ENCODE measurements at places on chromosomes 12 and 14. TPM values are rescaled to one million over a fixed set of nuclear protein-coding genes. Genes with fewer than 3 reads are reported as not detected.

DNA sequence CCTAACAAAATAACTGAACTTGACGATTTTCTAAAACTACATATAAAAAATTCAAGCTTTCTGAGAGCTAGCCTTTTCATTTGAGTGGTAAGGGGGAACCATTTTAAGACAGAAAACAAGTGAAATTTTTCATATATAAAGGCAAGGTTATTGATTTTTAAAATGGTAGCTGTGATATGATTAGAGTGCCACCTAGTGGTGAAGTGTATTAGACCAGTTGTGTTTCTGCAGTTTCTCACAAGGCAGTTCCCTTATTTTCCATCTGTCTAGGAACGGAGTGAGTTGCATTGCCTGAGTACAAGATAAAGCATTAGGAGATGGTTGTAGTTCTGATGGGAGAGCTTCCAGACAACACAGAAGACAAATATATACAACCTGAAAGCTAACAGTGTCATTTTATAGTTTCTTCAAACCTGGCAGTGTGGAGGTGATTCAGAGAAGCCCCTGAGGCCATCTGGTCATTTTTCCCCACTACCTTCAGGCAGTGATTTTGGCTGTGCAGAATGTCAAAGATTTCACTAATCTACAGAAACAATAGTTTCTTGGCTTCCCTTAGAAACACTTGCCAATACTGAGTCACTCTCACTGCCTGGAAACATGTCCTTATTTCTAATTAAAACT is 180.8 kb downstream of the C12orf50 start:
- H3K4me1 ChIP-seq: no peaks in the 10 kb centered on the region
- H3K27ac ChIP-seq: no peak overlapping the region
- no peaks in the 10 kb centered on the region for H3K36me3 ChIP-seq
- DNase-seq: peak; percentile 18

GRCh38 chr12:53862831-53863230 is 75.8 kb upstream of the HOXC13 start:
- DNase-seq: no peak
- no peaks in the 10 kb centered on the region for H3K36me3 ChIP-seq
- H3K4me1 ChIP-seq: no peaks in the 10 kb centered on the region
- H3K4me3 ChIP-seq: no peak overlapping the region
- H3K27ac ChIP-seq: no peak overlapping the region
- H3K27me3 ChIP-seq: no peaks in the 10 kb centered on the region

- H3K36me3 ChIP-seq: no peaks in the 10 kb centered on the region
- no peaks in the 10 kb centered on the region for H3K4me1 ChIP-seq
- H3K4me3 ChIP-seq: peak overlapping the region; percentile 83
- DNase-seq: no peak
Observed at GRCh38 chr14:73645248-73645610, 443 bp downstream of the DNAL1 start.

GRCh38 chr12:56994231-56994746 is 12.1 kb downstream of the ZBTB39 start:
- DNase-seq: peak; percentile 12
- no peak overlapping the region for H3K4me3 ChIP-seq
- no peaks in the 10 kb centered on the region for H3K4me1 ChIP-seq
- no peaks in the 10 kb centered on the region for H3K27me3 ChIP-seq

- no peak overlapping the region for H3K4me3 ChIP-seq
- H3K27ac ChIP-seq: no peak overlapping the region
- no peaks in the 10 kb centered on the region for H3K36me3 ChIP-seq
- no peak for DNase-seq
- no peaks in the 10 kb centered on the region for H3K4me1 ChIP-seq
Observed at GRCh38 chr14:92199763-92200162, 78.0 kb downstream of the CPSF2 start.

- no peak overlapping the region for H3K4me3 ChIP-seq
- no peaks in the 10 kb centered on the region for H3K36me3 ChIP-seq
- H3K27me3 ChIP-seq: no peaks in the 10 kb centered on the region
- no peak for DNase-seq
Observed at GRCh38 chr12:21599143-21599999, 5.3 kb downstream of the GYS2 start.

GRCh38 chr14:64636980-64637429 is 67.2 kb upstream of the PLEKHG3 start:
- H3K4me3 ChIP-seq: no peak overlapping the region
- no peaks in the 10 kb centered on the region for H3K36me3 ChIP-seq
- no peaks in the 10 kb centered on the region for H3K4me1 ChIP-seq
- H3K27ac ChIP-seq: no peak overlapping the region

GRCh38 chr12:62191491-62192179 is 68.6 kb upstream of the USP15 start:
- no peak overlapping the region for H3K27ac ChIP-seq
- H3K4me3 ChIP-seq: peak overlapping the region; percentile 29
- H3K4me1 ChIP-seq: peaks cover 10% of the 10 kb centered on the region
- no peak for DNase-seq

- no peaks in the 10 kb centered on the region for H3K4me1 ChIP-seq
- H3K27me3 ChIP-seq: no peaks in the 10 kb centered on the region
- no peaks in the 10 kb centered on the region for H3K36me3 ChIP-seq
Observed at GRCh38 chr14:65210118-65210821, 108.0 kb upstream of the MAX start.

DNA sequence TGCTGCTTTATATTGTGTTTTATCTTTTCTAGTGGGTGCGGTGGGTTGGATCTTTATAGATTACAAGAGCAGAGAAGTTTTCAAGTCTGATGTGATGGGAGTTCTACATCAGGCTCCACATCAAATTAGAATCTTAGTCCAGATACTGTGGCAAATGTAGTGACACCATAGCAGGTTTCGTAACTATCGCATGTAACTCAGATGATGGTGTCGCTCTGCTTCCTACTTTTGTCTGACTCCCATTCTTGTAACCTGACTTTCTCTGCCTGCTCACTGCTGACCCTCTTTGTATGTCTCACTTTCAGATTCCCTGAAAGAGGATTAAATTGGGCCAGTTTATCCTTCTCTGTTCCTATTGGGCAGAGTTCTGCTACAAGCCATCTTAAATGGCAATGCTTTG is 22.8 kb upstream of the FBXO34 start:
- no peaks in the 10 kb centered on the region for H3K27me3 ChIP-seq
- DNase-seq: no peak
- H3K27ac ChIP-seq: no peak overlapping the region
- no peak overlapping the region for H3K4me3 ChIP-seq
- no peaks in the 10 kb centered on the region for H3K36me3 ChIP-seq
- H3K4me1 ChIP-seq: no peaks in the 10 kb centered on the region

DNA sequence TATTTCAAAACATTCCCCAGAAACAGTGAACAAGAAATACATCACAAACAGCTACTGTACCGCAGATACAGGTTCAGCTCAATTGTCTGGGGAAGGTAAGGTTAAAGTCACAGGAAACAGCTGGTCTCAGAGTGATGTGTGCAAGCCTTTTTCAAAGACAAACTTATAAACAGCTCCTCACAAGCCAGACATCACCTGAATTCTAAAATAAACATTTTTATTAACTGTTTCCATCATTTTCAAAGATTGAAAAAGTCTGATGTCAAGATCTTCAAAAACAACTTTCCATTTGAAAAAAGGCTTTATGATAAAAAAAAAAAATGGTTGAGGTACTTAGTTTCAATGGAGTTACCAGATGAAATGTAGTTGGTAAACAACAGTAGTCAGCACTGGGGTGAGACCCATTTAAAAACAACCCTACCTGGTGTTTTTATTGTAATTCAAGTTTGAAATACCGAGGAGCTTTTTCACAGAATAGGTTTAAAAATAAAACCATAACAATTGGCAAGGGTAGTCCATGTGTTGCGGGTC is 4.0 kb downstream of the BTG1 start:
- peaks cover 10% of the 10 kb centered on the region for H3K4me1 ChIP-seq
- peak overlapping the region; percentile 82 for H3K4me3 ChIP-seq
- peak overlapping the region; percentile 99 for H3K27ac ChIP-seq
- H3K36me3 ChIP-seq: no peaks in the 10 kb centered on the region
- no peaks in the 10 kb centered on the region for H3K27me3 ChIP-seq

GRCh38 chr14:104972301-104973134 is 5.7 kb downstream of the AHNAK2 start:
- peaks cover 43% of the 10 kb centered on the region for H3K4me1 ChIP-seq
- H3K27me3 ChIP-seq: peaks cover 16% of the 10 kb centered on the region
- H3K27ac ChIP-seq: peak overlapping the region; percentile 82
- DNase-seq: peak; percentile 78
- no peaks in the 10 kb centered on the region for H3K36me3 ChIP-seq

The ZFC3H1 gene
- total RNA-seq: 38.8 TPM

The HOXC11 gene
- not detected for total RNA-seq

The AQP2 gene
- total RNA-seq: not detected

The C14orf132 gene
- total RNA-seq: 3.6 TPM

The CHGA gene
- 326 TPM for total RNA-seq

The KRT6C gene
- total RNA-seq: not detected

The CLEC2A gene
- total RNA-seq: not detected

The MGAT4C gene
- total RNA-seq: 0.24 TPM

The CLEC9A gene
- total RNA-seq: 0.47 TPM

The KDM5A gene
- 64.3 TPM for total RNA-seq
